ENCODE measurements at places on chromosomes 5 and 9.

- DNase-seq: no peak
Observed at GRCh38 chr5:158755986-158756385, 343.7 kb downstream of the EBF1 start.

- no peak for DNase-seq
Observed at GRCh38 chr5:146001544-146002190, 65.3 kb downstream of the SH3RF2 start.

GRCh38 chr5:7515284-7515914, 119.5 kb downstream of the ADCY2 start:
- DNase-seq: no peak

- no peak for DNase-seq
Observed at GRCh38 chr5:83368319-83368718, 103.2 kb upstream of the VCAN start.

DNA sequence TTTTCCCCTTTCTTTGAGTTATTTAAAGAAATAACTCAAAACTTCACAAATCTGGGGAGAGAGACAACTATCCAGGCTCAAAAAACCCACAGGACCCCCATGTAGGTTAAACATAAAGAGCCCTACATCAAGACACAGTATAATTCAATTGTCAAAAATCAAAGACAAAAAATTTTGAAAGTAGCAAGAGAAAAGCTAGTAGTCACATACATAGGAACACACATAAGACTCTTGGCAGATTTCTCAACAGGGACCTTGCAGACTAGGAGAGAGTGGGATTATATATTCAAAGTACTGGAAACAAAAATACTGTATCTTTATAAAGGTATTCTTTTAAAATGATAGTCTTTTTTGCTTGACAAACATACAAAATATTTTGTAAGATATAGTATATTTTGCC, 296.9 kb downstream of the OSTF1 start:
- no peak for DNase-seq

DNA sequence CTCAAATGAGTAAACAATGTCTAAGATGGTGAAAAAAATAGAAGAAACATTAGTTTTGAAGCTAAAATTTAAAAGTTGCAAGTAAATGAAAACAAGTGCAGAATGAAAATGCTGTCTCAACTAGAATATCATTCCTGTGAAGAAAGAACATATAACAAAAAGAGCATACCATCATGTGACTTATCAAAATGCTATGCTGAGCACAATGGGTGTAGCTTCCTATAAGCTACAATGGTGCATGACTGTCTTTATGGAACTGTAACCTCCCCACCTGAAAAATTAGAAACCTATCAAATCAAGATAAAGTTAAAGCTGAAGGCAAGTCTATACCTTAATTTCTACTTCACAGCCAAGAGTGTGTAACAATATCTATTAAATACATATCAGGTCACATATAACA, 192.0 kb downstream of the AP3B1 start:
- DNase-seq: no peak

DNA sequence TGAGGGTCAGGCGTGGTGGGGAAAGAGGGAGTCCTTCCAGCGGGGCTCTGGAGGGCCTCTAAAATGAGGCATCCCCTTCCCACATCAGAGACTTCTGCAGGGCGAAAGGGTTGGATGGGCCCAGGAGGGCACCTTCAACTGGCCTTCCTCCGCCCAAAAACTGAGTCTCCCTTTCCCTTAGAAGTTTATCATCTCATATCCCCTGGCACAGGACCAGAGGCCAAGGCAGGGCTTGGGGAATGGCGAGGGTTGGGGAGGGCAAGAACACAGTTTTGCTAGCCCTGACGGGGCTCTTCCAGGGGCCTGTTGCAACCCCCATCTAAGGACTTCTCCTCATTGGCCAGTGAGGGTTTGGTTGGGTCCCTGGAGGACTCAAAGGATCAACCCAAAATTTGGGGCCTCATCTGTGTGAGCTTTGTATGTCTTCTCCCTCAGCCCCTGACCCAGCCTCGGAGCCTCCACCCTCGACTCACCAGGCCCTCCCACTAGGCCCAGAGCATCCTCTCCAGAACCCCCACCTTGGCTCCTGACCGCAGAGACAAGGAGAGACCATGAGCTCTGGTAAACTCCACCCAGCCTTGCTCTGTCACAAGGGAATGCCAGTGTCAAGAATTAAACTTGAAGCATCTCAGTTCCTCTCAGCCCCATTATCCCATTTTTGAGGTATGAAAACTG, 24.1 kb downstream of the AQP7 start:
- no peak for DNase-seq

DNA sequence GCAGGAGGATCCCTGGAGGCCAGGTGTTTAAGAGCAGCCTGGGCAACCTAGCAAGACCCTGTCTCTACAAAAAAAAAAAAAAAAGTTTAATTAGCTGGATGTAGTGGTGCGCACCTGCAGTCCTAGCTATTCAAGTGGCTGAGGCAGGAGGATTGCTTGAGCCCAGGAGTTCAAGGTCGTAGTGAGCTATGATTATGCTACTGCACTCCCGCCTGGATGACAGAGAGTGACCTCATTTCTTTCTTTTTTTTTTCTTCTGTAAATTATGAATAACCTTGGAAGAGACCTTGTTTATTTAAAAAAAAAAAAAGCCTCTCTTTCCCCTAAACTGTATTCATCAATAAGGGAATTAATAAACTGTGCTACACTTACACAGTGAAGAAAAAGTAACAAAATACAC, 43.6 kb upstream of the SLC30A5 start:
- DNase-seq: no peak

DNA sequence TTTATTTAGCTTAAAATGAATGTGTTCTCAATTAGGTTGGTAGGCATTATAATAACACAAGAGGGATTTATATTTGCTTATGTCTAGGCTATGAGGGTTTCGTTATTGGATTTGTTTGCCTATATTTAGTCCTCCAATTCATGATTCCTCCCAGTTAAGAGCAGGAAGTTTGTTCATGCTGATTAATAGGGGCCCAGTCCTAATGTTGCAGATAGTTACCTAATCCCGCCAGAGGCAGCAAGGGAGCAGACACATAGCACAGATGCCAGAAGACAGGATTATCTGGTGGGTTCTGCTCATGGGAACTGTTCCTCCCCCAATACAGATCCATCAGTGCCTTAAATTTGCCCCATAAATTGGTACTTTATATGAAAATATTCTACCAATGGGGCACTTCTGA, 100.8 kb upstream of the TLE4 start:
- no peak for DNase-seq

GRCh38 chr5:25713259-25713658, 1068.5 kb upstream of the CDH10 start:
- DNase-seq: peak; percentile 39

- DNase-seq: no peak
Observed at GRCh38 chr9:77236693-77237092, 59.4 kb downstream of the VPS13A start.

GRCh38 chr5:25056836-25057235, 412.1 kb upstream of the CDH10 start:
- no peak for DNase-seq

- no peak for DNase-seq
Observed at GRCh38 chr5:14250084-14250695, 107.0 kb downstream of the TRIO start.

DNA sequence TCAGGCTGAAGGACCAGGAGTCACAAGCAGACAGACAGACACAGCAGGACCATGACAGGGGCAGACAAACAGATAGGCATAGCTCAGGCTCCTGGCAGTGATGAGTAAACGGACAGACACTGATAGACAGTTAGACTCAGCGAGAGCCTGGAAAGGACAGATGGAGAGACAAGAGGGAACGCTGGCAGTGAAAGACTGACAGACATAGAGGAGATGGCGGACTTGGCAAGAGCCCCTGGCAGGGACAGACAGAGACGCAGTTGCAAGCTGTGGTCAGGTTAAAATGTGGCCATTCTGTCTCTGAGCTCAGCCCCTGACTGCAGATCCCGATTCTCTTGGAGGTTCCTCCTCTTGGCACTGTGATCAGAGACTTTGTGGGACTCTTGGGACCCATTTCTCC, 13.6 kb downstream of the CSF2 start:
- DNase-seq: no peak

GRCh38 chr9:71254592-71255277, 133.3 kb upstream of the TRPM3 start:
- DNase-seq: no peak

GRCh38 chr5:67607958-67608357, 411.4 kb upstream of the CD180 start:
- no peak for DNase-seq

- no peak for DNase-seq
Observed at GRCh38 chr5:13027874-13028273, 916.6 kb downstream of the DNAH5 start.

- DNase-seq: no peak
Observed at GRCh38 chr9:35910613-35911359, 1.5 kb downstream of the SPAAR start.

GRCh38 chr5:163916376-163916775, 411.0 kb downstream of the MAT2B start:
- no peak for DNase-seq

- DNase-seq: peak; percentile 43
Observed at GRCh38 chr9:128275198-128276007, at the start of gene GOLGA2. GOLGA2 (minus strand) TSS chr9:128276007; CDS start chr9:128275976, 31 bp downstream.

DNA sequence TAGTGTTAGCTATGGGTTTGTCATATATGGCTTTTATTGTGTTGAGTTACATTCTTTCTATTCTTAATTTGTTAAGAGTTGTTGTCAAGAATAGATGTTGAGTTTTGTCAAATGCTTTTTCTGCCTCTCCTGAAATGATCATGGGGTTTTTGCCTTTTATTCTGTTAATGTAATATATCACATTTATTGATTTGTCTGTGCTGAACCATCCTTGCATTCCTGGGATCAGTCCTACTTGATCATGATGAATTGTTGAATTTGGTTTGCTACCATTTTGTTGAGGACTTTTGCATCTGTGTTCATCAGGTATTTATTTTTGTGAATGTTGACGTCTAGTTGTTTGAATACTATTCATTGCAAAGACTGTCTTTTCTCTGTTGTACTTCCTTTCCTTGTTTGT, 23.9 kb downstream of the RIC1 start:
- no peak for DNase-seq

GRCh38 chr5:172492097-172492840, 37.9 kb upstream of the SH3PXD2B start:
- peak; percentile 10 for DNase-seq

DNA sequence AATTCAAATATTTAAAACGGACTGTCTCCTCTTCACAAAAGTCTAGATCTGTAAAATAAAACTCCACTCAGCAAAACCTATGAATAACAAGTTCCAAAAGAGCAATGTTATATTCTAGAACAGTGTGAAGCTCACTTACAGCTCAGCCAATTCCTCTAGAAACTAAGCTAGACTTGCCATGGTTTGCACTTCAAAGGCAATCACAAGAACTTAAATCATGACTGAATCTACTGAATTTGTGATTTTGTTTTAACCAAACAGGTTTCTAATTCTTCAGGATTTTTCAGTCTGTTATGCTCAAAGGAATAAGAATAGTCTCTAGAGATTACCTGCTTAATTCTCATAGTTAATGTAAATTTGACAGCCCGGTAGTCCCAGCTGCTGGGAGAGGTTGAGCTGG, 1.4 kb upstream of the PKD2L2 start:
- no peak for DNase-seq

GRCh38 chr9:27818348-27818747, 245.1 kb upstream of the C9orf72 start:
- DNase-seq: no peak

DNA sequence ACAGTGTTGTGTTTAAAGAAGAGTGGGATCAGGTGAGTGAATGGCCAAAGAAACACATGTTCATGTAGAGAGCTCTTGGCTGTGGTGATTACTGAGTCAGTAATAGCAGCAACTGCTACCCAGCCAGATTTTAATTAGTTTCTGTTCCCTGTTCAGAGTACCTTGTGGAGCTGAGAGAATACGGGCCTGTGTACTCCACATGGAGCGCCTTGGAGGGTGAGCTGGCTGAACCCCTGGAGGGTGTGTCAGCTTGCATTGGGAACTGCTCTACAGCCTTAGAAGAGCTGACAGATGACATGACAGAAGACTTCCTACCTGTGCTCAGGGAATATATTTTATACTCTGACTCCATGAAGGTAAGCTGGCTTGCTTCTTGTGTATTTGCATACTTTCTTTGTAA, 52.3 kb downstream of the SLC46A2 start:
- no peak for DNase-seq

- no peak for DNase-seq
Observed at GRCh38 chr9:76699971-76700370, 64.3 kb upstream of the PCA3 start.

GRCh38 chr5:167413506-167413905, 877.9 kb upstream of the WWC1 start:
- no peak for DNase-seq

GRCh38 chr5:142301540-142301939, 23.3 kb downstream of the SPRY4 start:
- DNase-seq: no peak

DNA sequence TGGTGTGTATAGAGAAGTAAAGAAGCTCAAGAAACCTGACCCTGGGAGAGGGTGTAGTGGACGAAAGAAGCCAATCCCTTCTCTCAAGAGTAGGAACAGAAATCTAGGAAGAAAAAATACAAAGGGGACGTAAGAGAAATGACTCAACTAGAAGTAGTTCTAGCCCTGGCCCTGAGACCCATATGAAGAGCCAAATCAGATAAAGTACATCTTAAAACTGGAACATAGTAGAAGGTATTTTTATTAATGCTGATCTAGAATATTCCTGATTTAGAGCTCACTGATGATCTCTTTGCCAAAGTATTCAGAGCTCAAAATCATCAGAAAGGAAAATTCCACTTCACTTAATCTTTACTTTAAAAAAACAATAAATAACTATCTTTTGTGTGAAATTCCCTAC, 184.8 kb downstream of the MLLT3 start:
- no peak for DNase-seq

DNA sequence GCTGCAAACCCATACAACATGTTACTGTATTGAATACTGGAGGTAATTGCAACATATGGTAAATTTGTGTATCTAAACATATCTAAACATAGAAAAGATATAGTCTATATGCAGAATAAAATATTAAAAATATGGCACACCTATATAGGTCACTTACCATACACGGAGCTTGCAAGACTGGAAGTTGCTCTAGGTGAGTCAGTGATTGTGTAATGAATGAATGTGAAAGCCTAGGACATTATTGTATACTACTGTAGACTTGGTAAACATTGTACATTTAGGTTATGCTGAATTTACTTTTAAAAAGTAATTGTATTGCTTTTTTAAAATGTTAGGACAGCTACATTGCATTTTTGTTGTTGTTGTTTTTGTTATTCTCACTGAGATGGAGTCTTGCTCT, 968.8 kb downstream of the TLE1 start:
- DNase-seq: no peak

DNA sequence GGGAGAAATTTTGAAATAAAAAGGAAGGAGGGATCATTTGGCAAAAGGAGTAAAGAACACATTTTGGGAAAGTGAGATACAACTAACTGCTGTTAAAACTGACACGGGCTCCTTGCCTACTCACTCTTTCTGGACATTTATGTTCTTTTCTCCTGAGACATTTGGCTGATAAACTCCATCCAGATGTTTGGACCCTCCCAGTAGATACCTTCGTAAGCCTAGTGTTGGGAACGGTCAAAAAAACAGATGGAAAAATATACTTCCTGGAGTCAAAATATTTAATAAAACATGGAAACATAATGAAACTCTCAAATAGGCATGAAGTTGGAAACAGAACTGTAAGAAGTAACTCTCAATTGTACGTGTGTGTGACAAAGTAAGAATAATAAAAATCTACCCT, 360.1 kb upstream of the RIOK2 start:
- no peak for DNase-seq
